ENCODE measurements at places on chromosomes 3 and 15.

DNA sequence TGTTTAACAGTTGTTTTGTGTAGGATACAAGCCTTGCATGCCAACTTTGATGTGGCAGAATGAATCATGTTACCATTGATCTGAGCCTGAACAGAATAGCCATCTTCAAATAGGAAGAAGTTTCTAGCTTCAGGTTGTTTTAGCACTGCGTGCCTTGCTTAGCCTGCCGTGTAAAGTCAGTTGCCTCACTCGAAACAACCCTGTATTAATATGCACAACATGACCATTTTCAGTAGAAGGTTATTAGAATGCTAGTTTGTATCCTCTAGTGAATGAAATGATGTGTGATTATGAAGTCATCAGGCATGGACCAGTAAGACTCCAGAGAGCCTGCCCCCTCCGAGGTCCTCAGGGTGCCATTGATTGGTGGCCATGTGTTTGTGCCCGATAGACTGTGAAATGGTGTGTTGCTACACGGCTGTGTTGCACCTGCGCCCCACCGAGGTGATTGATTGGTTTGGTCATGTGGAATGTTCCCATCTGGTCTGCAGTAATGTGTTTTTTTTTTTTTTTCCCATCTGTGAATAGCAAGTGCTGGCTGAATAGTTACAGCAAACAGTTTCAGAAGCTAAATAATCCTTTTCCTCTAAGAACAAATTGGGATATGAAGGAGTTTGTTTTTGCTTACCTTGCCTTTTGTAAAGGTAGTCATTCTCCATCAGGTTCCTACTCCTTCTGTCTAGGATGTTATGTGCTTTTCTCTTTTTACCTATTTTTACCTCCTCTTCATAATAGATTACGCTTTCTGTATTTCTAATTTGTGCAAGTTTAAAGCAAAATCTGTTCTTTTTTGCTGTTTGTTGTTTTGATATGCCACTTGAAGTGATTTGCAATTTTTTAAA lies 214.9 kb downstream of the TCF12 start:
- peak; percentile 22 for DNase-seq

DNA sequence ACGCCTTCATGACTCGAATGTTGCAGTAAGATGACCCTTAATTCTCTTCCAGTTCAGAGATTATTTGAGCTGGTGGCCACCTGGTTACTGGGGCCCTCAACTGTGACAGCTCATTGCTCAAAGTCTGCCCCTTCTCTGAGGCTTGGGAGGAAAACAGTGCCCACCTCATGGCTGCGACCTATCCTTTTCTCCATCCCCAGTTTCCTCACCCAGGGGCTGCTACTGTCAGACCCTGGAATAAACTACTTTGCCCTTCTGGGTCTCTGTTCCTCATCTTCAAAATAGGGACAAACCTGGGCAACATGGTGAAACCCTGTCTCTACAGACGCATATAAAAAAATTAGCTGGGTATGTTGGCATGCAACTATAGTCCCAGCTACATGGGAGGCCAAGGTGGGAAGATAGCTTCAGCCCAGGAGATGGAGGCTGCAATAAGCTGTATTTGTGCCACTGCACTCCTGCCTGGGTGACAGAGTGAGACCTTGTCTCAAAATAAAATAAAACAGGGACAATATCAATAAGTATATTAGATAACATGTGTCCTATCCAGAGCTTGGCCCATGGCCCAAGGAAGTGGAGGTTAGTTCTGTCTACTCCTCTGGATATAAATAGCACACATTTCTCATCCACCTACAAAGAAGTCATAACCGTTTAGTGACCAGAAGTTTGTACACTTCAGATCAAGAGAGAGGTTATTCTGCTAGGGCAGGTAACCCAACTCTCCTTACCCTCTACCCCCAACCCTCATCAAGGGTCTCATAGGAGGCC lies 2.2 kb upstream of the RASL12 start:
- no peak for DNase-seq

GRCh38 chr15:45326741-45327140 lies 51.6 kb downstream of the GATM start:
- no peak for DNase-seq

DNA sequence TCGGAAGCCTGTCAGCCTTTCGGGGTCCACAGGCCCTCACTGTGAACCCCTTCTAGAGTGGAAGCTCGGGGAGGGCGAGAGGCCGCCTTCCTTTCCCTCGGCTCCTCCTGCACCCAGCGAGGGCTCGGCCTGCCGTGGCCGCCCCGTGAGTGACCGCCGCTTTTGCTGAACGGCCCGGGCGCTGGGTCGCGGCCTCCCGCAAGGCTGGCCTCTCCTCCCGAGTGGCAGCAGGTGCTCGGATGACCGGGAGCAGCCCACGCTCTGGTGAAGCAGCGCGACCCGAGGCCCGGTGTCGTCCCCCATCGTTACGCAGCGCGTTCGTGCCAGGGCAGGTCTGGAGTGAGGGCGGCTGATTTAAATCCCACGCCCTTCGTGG lies 53.8 kb downstream of the LRRK1 start:
- no peak for DNase-seq

- no peak for DNase-seq
Measured at GRCh38 chr3:29628795-29629194, 347.9 kb downstream of the RBMS3 start.

GRCh38 chr3:102936511-102937045 lies 501.8 kb downstream of the ZPLD1 start:
- DNase-seq, result no peak

- DNase-seq, result peak; percentile 71
Measured at GRCh38 chr15:35713733-35714132, 167.8 kb upstream of the DPH6 start.

- DNase-seq, result no peak
Measured at GRCh38 chr3:151169262-151169947, 33.6 kb downstream of the GPR171 start.

- DNase-seq, result no peak
Measured at GRCh38 chr15:67004142-67004541, 61.3 kb upstream of the SMAD3 start.

GRCh38 chr3:78101384-78101783 lies 1061.5 kb downstream of the ROBO2 start:
- DNase-seq, result peak; percentile 84

DNA sequence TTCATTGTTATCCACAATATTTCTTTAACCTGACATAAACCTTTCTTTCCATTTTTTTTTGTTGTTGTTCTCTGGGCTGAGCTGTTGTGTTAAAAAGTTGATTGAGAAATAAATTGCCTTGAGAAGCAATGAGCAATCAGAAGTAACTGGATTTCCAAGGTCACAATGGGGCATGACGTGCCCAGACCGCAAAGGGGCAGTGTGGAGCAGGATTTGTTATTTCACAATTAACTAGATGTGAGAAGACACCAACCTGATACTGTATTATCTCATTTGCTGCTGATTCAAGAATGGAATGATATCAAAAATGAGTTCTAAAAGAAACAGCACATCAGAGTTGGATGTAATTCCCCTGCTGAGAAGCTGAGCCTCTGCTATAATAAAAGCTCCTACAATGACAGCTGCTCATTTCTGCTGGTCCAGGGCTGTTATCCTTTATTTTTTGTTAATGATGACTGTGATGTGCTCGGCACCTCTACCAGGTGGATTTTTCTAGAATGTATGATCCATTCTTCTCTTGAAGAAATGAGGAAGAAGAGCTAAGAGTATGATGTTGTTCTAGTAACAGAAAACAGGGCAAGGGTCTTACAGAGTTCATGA lies 28.1 kb downstream of the CPNE4 start:
- no peak for DNase-seq

DNA sequence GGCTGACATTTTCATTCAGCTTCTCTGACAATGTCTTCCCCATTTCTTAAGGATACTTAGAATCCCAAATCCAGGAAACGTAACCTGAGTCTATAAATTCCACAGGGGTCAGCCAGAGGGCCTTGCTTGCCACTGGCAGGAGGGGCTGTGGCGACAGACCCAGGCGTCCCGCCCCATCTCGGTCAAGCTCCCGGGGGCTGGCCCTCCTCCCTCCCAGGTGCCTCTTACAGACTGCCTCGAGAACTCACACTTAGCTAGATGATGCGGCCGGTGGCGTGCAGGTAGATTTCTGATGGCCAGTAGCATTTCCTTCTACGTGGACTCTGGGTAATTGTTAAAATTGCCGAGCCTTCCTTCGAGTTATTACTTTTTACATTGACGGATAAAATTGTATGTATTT lies 172.5 kb downstream of the NSMCE3 start:
- DNase-seq, result no peak

- DNase-seq, result no peak
Measured at GRCh38 chr15:90550919-90551318, 21.2 kb downstream of the CRTC3 start.

DNA sequence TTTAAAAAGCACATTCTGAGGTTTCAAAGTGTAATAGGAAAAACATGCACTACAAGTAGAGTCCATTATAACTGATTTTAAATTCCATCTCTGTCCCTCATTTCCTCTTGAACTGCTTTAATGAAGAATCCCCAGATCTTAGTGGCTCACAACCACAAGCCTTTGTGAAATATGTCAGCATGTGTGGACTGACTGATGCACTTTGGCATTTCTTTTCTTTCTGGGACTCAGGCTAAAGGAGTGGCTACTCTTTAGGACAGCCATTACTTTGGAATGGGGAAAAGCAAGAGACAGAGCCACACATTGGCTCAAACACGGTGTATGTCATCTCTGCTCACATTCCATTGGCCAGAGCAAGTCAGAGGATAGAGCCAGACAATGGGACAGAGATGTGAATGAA lies 139.6 kb downstream of the GRM7 start:
- DNase-seq, result no peak

GRCh38 chr3:186368176-186368575 lies 6.1 kb upstream of the DGKG start:
- DNase-seq, result no peak

- no peak for DNase-seq
Measured at GRCh38 chr3:99789011-99789721, 28.5 kb upstream of the CMSS1 start.

DNA sequence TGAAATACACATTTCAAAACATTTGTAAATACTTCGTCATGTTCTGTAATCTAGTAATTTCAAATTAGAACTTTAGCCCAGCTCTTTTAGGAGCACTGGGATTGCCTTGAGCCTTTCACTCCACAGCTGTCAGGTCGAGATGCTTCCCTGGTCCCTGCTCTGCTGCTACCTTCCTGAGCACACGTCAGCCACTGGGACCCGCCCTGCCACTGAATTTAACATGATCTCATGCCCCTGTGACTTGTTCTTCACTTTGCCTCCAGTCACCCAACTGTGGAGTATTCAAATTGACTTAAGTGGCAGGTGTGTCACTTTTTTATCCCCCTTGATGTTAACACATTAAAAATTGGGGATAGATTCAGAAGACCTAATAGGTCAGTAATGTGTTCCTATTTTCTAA lies 3.3 kb downstream of the ARRDC4 start:
- DNase-seq, result no peak

DNA sequence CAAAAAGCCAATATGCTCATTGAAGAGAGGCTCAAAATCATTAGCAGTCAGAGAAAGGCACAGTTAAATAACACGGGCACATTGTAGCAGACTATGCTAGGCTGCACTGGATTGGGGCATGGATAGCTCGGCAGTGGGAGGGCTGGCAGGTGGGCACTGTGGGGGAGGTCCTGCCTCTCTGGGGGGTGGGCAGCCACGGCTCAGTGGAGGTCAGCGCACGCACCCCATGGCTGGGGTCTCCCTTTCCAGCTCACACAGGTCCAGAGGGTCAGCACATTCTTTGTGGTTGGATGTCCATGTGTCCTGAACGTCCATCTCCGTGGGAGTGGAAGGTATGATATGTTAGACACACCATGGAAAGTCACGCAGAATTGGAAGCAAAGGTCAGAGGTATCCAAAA lies 18.4 kb upstream of the MGLL start:
- no peak for DNase-seq

- peak; percentile 66 for DNase-seq
Measured at GRCh38 chr15:100889385-100890050, 9.9 kb downstream of the ALDH1A3 start.

GRCh38 chr15:80201256-80202015 lies 48.6 kb downstream of the FAH start:
- no peak for DNase-seq

DNA sequence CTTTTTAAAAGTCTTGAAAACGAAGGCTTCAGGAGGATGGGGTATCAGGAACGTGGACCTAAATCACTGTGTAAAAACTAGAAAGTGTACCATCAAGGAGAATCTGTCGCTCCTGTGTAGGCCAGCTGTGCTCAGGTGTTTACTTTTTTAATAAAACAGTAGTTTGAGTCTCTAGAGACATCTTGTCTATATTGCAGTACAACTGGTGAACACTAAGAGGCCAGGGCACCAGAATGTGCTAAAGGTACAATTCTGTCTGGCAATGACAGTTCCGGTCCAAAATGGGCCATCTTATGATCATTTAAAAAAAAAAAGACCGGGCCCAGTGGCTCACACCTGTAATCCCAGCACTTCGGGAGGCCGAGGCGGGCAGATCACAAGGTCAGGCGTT lies 61.8 kb upstream of the MCF2L2 start:
- DNase-seq, result no peak

- DNase-seq, result no peak
Measured at GRCh38 chr15:25847051-25847450, 16.1 kb downstream of the ATP10A start.

DNA sequence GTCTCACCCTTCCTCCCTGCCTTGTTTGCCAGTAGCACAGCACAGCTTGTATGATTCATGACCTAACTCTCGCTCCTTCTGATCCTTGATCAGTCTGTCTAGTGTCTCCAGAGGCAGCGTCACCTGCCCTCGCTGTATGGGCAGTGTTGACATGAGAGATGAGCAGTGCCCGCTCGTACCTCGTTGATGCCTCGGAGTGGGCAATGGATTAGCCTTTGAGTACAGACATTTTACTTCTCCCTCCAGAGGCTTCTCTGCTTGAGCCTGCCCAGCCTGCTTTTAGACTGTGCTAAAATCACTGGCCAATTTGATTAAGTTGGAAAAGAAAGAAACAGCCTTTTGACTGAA lies 569.0 kb downstream of the NTRK3 start:
- no peak for DNase-seq

DNA sequence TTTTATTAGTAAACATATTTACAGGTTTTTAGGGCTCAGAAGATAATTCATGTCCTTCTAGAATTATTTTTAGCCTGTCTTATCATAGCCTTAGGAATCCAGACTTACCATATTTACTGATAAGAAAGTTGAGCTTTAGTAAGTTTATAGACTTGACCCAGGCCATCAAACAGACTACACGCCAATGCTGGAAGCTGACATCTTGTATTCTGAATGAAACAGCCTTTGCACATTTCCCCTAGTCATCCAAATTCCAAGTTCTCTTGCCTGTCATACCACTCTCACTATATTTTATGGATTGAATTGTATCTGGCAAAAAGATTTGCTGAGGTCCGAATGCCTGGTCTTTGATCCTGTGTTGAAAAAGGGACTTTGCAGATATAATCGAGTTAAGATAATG lies 58.6 kb downstream of the DRD3 start:
- DNase-seq, result no peak
